Activated CD4-positive, alpha-beta T cell treated with anti-CD3 and anti-CD28 coated beads, Interleukin-2, amount 10 ng/mL, durations not matched to agents 24 days and 14 days (primary cell): ENCODE measurements at places on chromosomes 7 and 10. TPM values are rescaled to one million over a fixed set of nuclear protein-coding genes. Genes with fewer than 3 reads are reported as not detected.

DNA sequence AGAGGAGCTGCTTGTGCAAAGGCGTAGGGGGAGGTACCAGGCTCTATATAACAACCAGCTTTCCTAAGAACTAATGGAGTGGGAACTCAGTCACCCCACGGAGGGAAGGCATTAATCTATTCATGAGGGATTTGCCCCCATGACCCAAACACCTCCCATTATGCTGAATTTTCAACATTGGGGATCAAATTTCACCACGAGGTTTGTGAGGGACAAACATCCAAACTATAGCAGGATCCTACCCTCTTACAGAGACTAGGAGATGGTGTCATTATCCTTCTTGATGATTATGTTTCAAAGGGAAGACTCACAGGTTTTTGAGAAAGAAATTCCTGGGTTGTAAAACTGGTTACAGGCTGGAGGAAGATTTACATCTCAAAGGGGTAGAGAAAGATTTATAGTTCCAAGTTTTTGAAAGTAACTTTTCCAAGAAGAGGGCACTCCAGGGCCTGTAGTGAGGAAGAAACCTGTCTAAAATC, 295.0 kb upstream of the DKK1 start:
- H3K4me3 ChIP-seq, result no peak overlapping the region
- no peaks in the 10 kb centered on the region for H3K4me1 ChIP-seq

DNA sequence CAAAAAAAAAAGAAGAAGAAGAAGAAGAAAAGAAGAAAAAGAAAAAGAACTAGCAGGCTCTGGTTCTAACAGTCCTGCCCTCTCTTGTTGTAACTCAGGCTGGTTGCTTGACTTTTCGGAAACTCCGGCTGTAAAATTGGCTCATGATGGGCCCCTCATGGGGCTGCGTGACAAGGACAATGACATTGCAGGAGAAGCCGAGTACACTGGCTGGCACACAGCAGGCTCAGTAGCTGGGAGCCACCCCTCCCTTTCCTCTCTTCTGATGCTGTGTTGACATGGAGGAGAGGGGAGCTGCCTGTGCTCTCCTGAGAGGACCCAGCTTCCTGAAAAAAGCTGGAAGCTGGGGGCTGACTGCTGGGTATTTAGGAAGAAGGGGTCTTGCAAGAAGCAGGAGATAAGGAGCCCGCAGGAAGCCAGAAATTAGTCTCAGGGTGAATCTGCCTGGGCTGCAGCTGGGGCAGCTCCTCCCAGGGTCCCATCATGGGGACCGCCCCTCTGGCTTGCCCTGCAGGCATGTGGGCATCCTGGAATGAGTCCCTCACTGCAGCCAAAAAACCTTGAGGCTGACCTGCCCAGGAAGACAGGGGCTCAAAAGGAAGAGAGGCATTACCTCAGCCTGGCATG, 14.6 kb upstream of the GPR26 start:
- H3K36me3 ChIP-seq, result no peaks in the 10 kb centered on the region
- no peak overlapping the region for H3K27ac ChIP-seq
- H3K4me1 ChIP-seq, result no peaks in the 10 kb centered on the region
- DNase-seq, result no peak
- H3K4me3 ChIP-seq, result no peak overlapping the region
- peaks cover 2% of the 10 kb centered on the region for H3K27me3 ChIP-seq

GRCh38 chr7:155998766-155999630, 186.7 kb upstream of the SHH start:
- H3K36me3 ChIP-seq, result no peaks in the 10 kb centered on the region
- peaks cover 49% of the 10 kb centered on the region for H3K27me3 ChIP-seq
- H3K27ac ChIP-seq, result no peak overlapping the region
- no peak for DNase-seq

The CTAGE15 gene
- 1.3 and 2.7 TPM in 2 replicates for total RNA-seq

DNA sequence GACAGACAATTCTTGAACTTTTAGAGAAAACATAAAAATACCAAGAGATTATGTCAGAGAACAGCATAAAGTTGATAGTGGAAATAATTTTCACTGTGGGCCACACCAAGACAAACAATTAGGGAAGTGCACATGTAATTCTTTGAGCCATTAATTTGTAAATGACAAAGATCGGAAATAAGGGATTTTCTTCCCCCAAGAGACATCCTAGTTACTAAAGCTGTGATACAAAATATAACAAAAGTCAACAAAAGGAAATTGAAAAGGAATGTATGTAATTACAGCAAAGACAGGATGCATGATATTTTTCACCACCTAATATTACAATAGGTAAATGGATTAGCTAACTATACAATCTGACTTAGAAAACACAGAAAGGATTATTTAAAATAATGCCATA, 12.4 kb upstream of the LRRC72 start:
- no peak overlapping the region for H3K27ac ChIP-seq
- H3K4me3 ChIP-seq, result no peak overlapping the region
- no peak for DNase-seq
- H3K36me3 ChIP-seq, result no peaks in the 10 kb centered on the region
- H3K27me3 ChIP-seq, result no peaks in the 10 kb centered on the region

GRCh38 chr7:25894902-25895791, 256.9 kb upstream of the NFE2L3 start:
- peaks cover 17% of the 10 kb centered on the region for H3K27me3 ChIP-seq
- peaks cover 2% of the 10 kb centered on the region for H3K36me3 ChIP-seq
- H3K4me1 ChIP-seq, result peaks cover 25% of the 10 kb centered on the region
- H3K4me3 ChIP-seq, result peak overlapping the region; percentile 75
- H3K27ac ChIP-seq, result no peak overlapping the region

The NPSR1 gene
- not detected in 2 replicates for total RNA-seq

GRCh38 chr10:62582804-62583208, 208.6 kb downstream of the ZNF365 start:
- no peak overlapping the region for H3K4me3 ChIP-seq
- H3K4me1 ChIP-seq, result peaks cover 4% of the 10 kb centered on the region
- no peaks in the 10 kb centered on the region for H3K36me3 ChIP-seq
- DNase-seq, result no peak

DNA sequence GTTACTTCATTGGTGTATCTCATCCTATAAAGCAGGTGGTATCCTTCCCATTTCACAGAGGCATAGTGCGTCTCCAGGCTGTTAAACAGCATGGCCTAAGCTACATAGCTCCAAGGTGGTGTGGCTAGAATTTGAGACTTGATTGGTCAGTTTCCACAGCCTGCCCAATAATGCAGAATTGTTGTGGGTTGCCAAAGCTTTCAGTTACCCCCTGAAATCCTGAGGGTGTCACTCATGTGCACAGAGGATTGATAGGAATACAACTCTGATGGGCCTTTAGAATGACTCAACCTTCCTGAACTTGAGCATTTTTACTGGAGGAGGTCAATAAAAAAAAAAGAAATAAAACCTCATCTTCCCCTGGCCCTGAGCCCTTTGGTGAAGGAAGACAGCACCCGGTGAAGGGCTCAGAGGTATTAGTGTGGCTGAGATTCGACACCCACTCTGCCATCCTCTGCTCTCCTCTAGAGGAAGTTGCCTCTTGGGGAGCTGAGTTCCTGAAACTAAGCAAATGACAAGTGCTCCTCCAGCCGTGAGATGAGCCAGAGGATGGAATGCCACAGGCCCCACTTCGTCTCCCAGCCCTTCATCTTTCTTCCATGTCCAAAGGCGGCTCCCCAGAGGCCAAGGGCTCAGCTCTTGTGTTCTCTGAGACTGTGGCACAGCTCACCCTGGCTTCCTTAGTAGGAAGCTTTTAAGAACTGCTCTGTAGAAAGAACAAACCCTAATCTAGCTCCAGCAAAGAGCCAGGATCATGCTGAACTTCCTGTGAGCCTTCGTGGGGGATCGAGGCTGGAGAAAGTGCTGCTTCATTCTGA, 1.0 kb downstream of the ACSL5 start:
- H3K27me3 ChIP-seq, result no peaks in the 10 kb centered on the region
- peaks cover 43% of the 10 kb centered on the region for H3K4me1 ChIP-seq
- H3K27ac ChIP-seq, result peak overlapping the region; percentile 100
- DNase-seq, result peak; percentile 75
- peaks cover 13% of the 10 kb centered on the region for H3K36me3 ChIP-seq
- H3K4me3 ChIP-seq, result peak overlapping the region; percentile 100

GRCh38 chr10:61837755-61838171, 63.7 kb upstream of the ARID5B start:
- no peak for DNase-seq
- no peak overlapping the region for H3K4me3 ChIP-seq
- no peaks in the 10 kb centered on the region for H3K27me3 ChIP-seq
- peaks cover 7% of the 10 kb centered on the region for H3K4me1 ChIP-seq
- no peak overlapping the region for H3K27ac ChIP-seq

The MET gene
- 2.2 and 2.3 TPM in 2 replicates for total RNA-seq

GRCh38 chr10:60728056-60728455, 50.2 kb upstream of the CDK1 start:
- no peaks in the 10 kb centered on the region for H3K27me3 ChIP-seq
- peaks cover 71% of the 10 kb centered on the region for H3K4me1 ChIP-seq
- H3K36me3 ChIP-seq, result peaks cover 18% of the 10 kb centered on the region

GRCh38 chr10:59577984-59578383, 131.7 kb downstream of the SLC16A9 start:
- no peak for DNase-seq
- H3K36me3 ChIP-seq, result no peaks in the 10 kb centered on the region
- no peak overlapping the region for H3K27ac ChIP-seq
- H3K4me1 ChIP-seq, result no peaks in the 10 kb centered on the region
- no peak overlapping the region for H3K4me3 ChIP-seq
- H3K27me3 ChIP-seq, result peaks cover 3% of the 10 kb centered on the region

The GPR141 gene
- total RNA-seq, result not detected in 2 replicates

GRCh38 chr7:112089551-112089950, 116.6 kb downstream of the DOCK4 start:
- no peaks in the 10 kb centered on the region for H3K4me1 ChIP-seq
- no peak overlapping the region for H3K4me3 ChIP-seq
- DNase-seq, result no peak
- no peak overlapping the region for H3K27ac ChIP-seq
- no peaks in the 10 kb centered on the region for H3K36me3 ChIP-seq
- peaks cover 3% of the 10 kb centered on the region for H3K27me3 ChIP-seq

- H3K4me1 ChIP-seq, result no peaks in the 10 kb centered on the region
- no peak for DNase-seq
- no peak overlapping the region for H3K4me3 ChIP-seq
- no peak overlapping the region for H3K27ac ChIP-seq
Observed at GRCh38 chr7:64626083-64626469, 39.9 kb upstream of the ZNF107 start.

GRCh38 chr10:119633538-119634218, 17.5 kb upstream of the BAG3 start:
- no peaks in the 10 kb centered on the region for H3K4me1 ChIP-seq
- H3K36me3 ChIP-seq, result no peaks in the 10 kb centered on the region
- DNase-seq, result no peak
- no peak overlapping the region for H3K4me3 ChIP-seq
- H3K27ac ChIP-seq, result no peak overlapping the region
- H3K27me3 ChIP-seq, result peaks cover 3% of the 10 kb centered on the region

GRCh38 chr10:10870523-10871241, 147.0 kb upstream of the CELF2 start:
- H3K4me3 ChIP-seq, result no peak overlapping the region
- H3K36me3 ChIP-seq, result no peaks in the 10 kb centered on the region
- no peaks in the 10 kb centered on the region for H3K4me1 ChIP-seq
- H3K27ac ChIP-seq, result no peak overlapping the region
- H3K27me3 ChIP-seq, result peaks cover 11% of the 10 kb centered on the region

GRCh38 chr10:6386346-6386745, 183.6 kb downstream of the PFKFB3 start:
- DNase-seq, result no peak
- peaks cover 16% of the 10 kb centered on the region for H3K4me1 ChIP-seq
- no peaks in the 10 kb centered on the region for H3K27me3 ChIP-seq

The OPN1SW gene
- total RNA-seq, result not detected in 2 replicates

DNA sequence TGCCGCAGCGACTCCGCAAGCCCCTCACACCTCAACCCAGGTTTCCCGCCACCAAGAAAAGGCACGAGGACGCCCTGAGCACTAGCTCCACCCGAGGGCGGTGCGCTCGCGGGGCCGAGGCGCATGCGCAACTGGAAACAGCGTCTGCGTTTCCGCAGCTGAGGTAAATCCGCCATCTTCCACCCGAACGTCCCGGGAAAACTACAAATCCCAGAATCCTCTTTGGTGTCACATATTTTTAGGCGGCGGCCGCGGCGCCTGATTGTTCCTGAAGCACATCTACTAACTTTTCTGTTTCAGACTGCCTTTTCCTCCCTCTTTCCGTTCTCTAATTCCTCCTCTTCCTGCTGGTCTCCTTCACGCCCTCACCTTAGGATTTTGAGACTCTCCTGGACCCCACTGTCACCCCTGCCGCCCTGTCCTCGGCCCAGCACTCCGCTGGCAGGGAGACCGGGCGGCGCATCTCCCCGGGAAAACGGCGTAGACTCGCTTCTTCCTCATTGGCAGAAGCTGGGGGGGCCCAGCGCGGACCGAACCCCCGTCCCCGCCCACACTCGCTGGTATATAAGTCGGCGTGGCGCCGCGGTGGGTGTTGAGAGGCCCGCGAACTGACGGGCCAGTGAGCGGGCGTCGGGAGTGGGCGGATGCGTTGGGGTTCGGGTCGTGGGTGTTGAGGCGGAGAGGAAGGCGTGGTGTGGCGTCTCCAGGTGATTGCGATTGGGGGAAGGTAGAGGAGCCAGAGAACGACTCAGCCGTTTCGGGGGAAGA, at the start of gene ZCWPW1:
TSS of gene ZCWPW1 (minus strand) at position 505 of the 768 bp plus-strand sequence. CDS start 8,054 bp downstream, outside the sequence.
- H3K27ac ChIP-seq, result peak within 1 kb of the TSS; percentile 97
- peaks cover 36% of the 10 kb centered on the region for H3K4me1 ChIP-seq
- DNase-seq, result peak; percentile 99
- H3K27me3 ChIP-seq, result peaks cover 11% of the 10 kb centered on the region
- peak within 1 kb of the TSS; percentile 95 for H3K4me3 ChIP-seq

The CPVL gene
- total RNA-seq, result not detected in 2 replicates

DNA sequence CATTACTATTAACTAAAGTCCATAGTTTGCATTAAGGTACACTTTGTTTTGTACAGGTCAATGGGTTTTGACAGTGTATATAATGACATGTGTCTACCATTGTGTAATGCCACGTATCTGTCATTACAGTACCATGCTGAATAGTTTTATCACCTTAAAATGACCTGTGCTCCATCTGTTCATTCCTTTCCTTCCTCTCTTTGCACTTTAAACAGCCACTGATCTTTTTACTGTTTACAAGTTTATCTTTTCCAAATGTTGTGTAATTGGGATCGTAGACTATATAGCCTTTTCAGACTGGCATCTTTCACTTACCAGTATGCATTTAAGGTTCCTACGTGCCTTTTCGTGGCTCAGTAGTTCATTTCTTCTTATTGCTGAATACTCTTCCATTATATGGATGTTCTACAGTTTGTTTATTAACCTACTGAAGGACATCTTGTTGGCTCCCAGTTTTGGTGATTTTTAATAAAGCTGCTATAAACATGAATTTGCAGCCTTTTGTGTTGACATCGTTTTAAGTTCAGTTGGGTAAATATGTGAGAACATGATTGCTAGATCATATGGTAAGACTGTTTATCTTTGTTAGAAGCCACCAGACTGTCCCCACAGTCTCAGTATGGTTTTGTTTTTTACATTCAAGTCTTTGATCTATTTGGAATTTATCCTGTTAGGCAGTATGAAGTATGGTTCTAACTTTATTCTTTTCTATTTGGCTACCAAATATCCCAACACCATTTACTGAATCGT, 24.7 kb downstream of the STAM start:
- H3K36me3 ChIP-seq, result peaks cover 15% of the 10 kb centered on the region
- no peak for DNase-seq
- peaks cover 35% of the 10 kb centered on the region for H3K4me1 ChIP-seq
- H3K27me3 ChIP-seq, result no peaks in the 10 kb centered on the region

- H3K36me3 ChIP-seq, result no peaks in the 10 kb centered on the region
- H3K27ac ChIP-seq, result no peak overlapping the region
- no peak for DNase-seq
- no peaks in the 10 kb centered on the region for H3K4me1 ChIP-seq
- H3K4me3 ChIP-seq, result no peak overlapping the region
Observed at GRCh38 chr7:158476331-158476932, 111.2 kb downstream of the PTPRN2 start.

The STK32C gene
- 15.2 and 18.4 TPM in 2 replicates for total RNA-seq

The PCLO gene
- not detected in 2 replicates for total RNA-seq
